ENCODE measurements at places on chromosomes 7 and 10. TPM values are rescaled to one million over a fixed set of nuclear protein-coding genes. Genes with fewer than 3 reads are reported as not detected.
A peak's percentile ranks its signal among the peaks of the same experiment; 100 is the strongest.

DNA sequence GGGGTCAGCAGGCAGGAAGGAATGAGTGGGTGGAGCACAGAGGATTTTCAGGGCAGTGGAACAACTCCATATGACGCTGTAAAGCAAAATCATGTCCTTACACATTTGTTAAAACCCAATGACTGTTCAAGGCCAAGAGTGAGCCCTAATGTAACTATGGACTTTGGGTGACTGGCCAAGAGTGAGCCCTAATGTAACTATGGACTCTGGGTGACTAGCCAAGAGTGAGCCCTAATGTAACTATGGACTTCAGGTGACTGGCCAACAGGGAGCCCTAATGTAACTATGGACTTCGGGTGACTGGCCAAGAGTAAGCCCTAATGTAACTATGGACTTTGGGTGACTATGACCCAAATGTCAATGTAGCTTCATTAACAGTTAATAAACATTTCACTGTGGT, 52.0 kb downstream of the PAXIP1 start:
- DNase-seq = no peak

Gene AZGP1
- not detected for polyA plus RNA-seq

Gene OR13A1
- polyA plus RNA-seq = 0.14 TPM

GRCh38 chr7:66326501-66327215, 121.5 kb downstream of the TPST1 start:
- DNase-seq = no peak

GRCh38 chr10:66214721-66215404, 711.0 kb upstream of the LRRTM3 start:
- no peak for DNase-seq

GRCh38 chr10:123151737-123152135, 2.5 kb upstream of the BUB3 start:
- no peak for DNase-seq

DNA sequence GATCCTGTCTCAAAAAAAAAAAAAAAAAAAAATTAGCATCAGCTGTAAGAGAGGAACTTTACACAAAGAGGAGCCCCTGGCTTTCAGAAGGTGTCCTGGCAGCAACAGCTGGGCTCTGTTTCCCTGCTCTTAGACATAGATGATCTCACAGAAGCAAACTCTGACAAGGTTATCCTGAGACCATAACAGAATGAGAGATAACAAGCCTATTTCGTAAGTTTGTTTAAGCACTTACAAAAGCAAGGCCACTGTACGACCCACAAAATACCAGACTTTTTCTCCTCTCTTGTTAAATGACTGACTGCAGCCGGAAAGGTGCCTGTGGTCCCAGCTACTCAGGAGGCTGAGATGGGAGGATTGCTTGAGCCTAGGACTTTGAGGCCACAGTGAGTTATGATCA, 33.3 kb upstream of the OTUD1 start:
- no peak for DNase-seq

Gene CCDC172
- polyA plus RNA-seq = not detected

DNA sequence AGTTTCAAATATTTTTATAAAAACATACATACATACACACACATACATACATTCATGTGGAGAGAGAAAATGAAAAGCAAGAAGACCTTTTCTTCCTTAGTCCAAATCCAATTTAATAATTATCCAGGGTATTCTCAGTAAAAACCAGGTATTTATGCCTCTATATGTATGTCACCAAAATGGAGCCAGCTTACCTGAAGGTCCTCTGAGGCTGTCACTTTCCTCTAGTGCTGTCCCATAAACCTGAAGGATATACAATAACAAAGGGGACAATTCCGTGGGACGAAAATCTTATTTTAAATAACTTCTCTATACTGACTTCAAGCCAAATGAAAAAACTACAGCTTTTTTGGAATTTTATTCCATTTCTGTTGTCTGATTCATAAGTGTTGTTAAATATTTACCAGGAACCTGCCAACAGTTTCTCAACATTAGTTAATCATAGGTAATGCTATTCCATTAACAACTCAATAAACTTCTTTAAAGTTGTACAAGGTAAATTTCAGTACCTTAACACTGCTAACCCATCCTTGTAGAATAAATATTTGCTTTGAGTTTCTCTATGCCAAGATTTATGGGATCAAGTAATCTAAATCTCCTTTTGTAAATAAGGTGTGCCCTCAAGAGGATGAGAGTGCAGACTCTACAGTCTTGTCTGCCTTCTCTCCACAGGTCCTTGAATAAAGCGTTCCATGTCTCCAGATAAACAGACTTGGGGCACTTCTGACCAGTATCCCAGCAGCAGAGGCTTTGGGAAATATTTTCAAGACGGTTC, 260.3 kb downstream of the AHR start:
- DNase-seq = no peak

- DNase-seq = no peak
Observed at GRCh38 chr10:49798275-49798674, 36.2 kb upstream of the OGDHL start.

GRCh38 chr10:78316451-78316931, 282.8 kb downstream of the RPS24 start:
- no peak for DNase-seq

Gene RHOBTB1
- polyA plus RNA-seq = 0.25 TPM

Gene PRF1
- 2.4 TPM for polyA plus RNA-seq

Gene AKR1C8
- polyA plus RNA-seq = not detected

- no peak for DNase-seq
Observed at GRCh38 chr7:12297283-12298108, 86.4 kb downstream of the TMEM106B start.

Gene HPS1
- 151 TPM for polyA plus RNA-seq

GRCh38 chr7:2523941-2524807, 4.6 kb downstream of the LFNG start:
- peak; percentile 37 for DNase-seq

Gene MKX
- not detected for polyA plus RNA-seq

Gene NME8
- 3.2 TPM for polyA plus RNA-seq

GRCh38 chr7:41097501-41097900, 605.4 kb downstream of the INHBA start:
- no peak for DNase-seq

GRCh38 chr10:116017405-116017804, 255.6 kb downstream of the GFRA1 start:
- DNase-seq = no peak

DNA sequence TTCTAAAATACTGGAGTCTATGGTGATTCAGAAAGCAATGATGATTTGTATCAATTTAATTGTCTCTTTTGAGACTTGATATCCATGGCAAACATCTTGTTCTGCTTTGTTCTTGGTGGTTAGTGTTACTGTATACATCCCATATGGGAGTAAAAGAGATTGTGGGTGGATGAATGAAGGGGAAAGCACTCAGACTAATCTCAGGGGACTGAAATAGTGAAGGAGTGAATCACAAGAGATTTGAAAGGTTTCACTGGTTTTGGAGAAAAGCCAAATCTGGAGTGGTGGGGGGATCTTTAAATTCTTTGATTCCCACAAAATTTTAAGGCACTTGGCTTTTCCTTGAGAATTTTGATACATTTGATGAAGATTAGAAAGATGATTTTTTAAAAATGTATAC, 369.4 kb downstream of the INHBA start:
- DNase-seq = no peak

GRCh38 chr7:3461923-3462322, 160.9 kb downstream of the SDK1 start:
- DNase-seq = no peak

GRCh38 chr7:150363370-150363769, 5.3 kb upstream of the REPIN1 start:
- no peak for DNase-seq

DNA sequence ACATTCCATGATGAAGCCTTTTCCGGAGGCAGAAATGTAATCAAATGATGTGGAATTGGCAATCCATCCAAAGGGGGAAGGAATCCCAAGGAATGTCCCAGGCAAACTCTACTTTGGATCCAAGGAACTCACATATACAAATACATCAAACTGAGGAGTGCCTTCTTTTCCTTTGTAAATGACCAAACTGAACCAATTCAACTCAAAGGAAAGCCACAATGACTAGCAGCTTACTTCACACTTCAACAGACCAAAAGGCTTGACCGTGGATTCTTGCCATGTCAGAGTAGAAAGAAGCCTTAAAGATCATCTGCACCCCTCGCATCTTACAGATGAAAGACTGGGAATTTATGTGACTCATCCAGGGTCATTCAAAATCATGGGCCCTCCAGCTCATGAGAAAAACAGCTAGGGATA, 79.7 kb upstream of the MACROH2A2 start:
- no peak for DNase-seq

DNA sequence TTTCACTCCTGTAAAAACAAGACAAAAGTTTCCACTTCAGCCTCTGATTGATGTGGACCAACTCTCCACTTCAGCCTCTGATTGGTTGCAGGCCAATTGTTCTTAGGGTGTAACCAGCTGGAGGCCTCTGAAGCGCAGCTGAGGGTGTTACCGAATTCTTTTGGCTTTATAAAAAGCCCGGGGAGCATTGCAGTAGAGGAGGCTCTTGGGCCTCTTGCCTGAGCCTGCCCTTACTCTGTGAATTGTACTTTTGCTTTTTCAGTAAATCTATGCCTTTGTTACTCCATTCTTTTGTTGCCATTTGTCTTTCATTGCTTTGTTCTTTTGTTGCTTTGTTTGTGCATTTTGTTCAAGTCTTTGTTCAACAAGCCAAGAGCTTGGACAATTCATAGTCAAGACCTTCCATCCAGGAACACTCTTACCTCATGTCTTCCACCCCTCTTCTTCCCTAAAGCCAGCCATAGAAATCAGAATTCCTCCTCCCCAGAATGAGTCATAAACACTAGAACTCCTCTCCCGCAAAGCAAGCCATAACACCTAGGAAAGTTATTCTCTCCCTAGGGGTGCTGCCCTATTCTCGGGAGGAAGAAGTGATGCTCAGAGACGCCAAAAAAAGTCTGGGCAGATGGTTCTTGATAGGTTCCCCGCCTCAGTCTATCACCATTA, 53.5 kb upstream of the ARMC3 start:
- DNase-seq = no peak

GRCh38 chr7:155533120-155533826, 13.1 kb downstream of the CNPY1 start:
- peak; percentile 1 for DNase-seq

DNA sequence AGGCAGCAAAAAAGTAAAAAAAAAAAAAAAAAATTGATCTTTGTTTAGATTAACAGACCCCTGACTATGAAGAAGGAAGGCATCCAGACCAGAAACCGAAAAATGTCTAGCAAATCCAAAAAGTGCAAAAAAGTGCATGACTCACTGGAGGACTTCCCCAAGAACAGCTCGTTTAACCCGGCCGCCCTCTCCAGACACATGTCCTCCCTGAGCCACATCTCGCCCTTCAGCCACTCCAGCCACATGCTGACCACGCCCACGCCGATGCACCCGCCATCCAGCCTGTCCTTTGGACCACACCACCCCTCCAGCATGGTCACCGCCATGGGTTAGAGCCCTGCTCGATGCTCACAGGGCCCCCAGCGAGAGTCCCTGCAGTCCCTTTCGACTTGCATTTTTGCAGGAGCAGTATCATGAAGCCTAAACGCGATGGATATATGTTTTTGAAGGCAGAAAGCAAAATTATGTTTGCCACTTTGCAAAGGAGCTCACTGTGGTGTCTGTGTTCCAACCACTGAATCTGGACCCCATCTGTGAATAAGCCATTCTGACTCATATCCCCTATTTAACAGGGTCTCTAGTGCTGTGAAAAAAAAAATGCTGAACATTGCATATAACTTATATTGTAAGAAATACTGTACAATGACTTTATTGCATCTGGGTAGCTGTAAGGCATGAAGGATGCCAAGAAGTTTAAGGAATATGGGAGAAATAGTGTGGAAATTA, 19.4 kb downstream of the GATA3 start:
- DNase-seq = no peak

Gene SPDYE8
- not detected for polyA plus RNA-seq

DNA sequence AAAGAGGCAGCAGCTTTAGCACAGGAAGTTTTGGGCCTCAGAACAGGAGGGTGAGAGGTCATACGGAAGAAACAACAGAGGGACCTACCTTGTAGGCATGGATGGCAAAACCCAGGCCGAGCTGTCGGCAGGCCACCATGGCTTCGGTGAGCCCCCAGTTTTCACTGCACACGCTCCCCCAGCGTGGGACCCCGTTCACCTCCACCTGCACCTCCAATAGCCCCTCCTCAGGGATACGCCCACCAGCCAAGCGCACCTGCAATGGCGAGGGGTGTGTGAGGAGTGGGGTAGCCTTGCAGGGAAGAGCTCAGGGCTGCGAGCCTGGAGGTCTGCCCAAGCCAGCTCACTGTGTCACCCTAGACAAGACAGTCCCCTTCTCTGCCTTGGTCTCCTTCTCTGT, 11.3 kb downstream of the LOXL4 start:
- no peak for DNase-seq

GRCh38 chr10:25804505-25804904, 129.5 kb upstream of the MYO3A start:
- no peak for DNase-seq

DNA sequence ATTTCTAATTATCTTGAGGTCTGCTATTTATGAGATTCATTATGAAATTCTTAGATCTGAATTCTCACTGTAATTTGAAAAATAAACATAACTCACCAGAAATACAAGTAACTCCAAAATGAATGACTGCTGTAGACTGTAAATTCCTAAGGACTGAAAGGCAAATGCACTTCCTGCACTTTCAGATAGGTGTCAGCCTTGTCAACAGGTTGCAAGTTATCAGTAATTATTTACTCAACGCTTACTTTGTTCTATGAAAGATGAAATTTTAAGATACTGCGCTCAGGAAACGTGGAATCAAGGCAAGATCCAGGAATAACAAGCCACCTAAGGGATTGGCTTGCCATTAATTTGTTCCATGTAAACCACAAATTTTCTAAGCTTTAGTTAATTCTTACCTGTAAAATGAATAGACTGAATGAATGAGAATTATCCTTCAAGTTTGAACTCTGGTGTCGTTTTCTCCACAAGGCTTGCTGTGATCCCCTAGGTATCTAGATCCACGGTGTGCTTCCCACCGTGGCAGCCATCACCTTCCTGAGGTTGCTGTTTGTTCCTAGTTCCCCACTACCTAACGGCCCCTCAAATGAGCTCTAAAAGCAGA, 12.6 kb downstream of the DHX32 start:
- DNase-seq = no peak

Gene FAM25A
- polyA plus RNA-seq = not detected

- peak; percentile 49 for DNase-seq
Observed at GRCh38 chr10:80356563-80356988, at the start of the genes DYDC1 and DYDC2. DYDC1 (minus strand) TSS chr10:80356755; CDS start chr10:80352601, 4,154 bp downstream. DYDC2 (plus strand) TSS chr10:80356781; CDS start chr10:80362444, 5,663 bp downstream.

DNA sequence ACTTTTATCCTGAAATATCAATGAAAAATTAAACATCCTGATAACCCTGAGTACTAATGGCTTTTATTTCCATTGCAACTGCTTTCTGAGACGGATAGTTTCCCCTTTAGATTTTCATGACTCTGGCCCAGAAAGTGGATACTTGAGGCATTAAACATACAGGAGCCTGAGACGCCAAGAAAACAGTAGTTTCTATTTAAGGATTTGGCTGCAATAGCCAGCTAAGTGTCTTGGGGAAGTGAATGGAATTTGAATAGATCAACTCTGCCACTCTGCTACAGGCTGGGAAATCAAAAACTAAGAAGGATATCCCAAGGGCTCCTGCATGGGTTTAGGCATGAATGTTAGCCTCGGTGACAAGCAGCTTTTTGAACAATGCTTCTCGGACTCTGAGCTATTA, 24.7 kb upstream of the GPAM start:
- DNase-seq = no peak

- no peak for DNase-seq
Observed at GRCh38 chr7:148688526-148688925, 10.2 kb upstream of the CUL1 start.

Gene HHEX
- polyA plus RNA-seq = 33.6 TPM

All from CD14-positive monocyte (primary cell).